ENCODE measurements at places on chromosomes 7 and 10. TPM values are rescaled to one million over a fixed set of nuclear protein-coding genes. Genes with fewer than 3 reads are reported as not detected.

DNA sequence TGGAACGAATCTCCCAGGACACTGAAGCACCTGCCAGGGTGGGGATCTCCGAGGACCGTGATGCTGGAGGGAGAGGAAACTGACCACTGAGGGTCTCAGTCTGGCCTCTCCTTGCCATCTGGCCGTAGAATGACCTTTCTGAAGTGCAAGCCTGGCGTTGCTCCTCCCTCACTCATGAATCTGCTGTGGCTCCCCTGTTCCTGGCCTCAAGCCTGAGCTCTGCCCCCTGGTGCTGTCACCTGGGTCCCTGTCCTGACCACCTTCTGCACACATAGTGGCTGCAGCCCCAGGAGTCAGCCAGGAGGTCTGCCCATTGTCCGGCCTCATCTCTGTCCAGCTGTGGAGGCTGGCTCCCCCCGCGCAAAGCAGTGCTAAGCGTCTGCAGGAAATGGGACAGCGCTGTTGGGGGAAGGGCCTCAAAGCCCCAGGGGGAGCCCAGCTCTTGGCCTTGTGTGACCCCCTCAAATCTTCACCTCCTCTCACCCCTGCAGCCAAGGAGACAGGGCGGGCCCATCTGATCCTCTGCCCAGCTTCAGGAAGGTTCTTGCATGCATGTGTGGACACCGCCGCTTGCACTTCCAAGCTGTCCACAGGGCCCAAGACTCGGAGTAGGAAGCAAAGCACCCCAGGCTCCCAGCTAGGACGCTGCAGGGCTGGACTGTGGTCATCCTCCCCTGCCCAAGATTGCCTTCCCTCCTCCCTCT lies 65.7 kb downstream of the MYL10 start:
- DNase-seq = peak; percentile 52

GRCh38 chr10:44883593-44884331 lies 27.4 kb upstream of the TMEM72 start:
- no peak for DNase-seq

GRCh38 chr7:123641901-123642300 lies 13.8 kb upstream of the LMOD2 start:
- no peak for DNase-seq

DNA sequence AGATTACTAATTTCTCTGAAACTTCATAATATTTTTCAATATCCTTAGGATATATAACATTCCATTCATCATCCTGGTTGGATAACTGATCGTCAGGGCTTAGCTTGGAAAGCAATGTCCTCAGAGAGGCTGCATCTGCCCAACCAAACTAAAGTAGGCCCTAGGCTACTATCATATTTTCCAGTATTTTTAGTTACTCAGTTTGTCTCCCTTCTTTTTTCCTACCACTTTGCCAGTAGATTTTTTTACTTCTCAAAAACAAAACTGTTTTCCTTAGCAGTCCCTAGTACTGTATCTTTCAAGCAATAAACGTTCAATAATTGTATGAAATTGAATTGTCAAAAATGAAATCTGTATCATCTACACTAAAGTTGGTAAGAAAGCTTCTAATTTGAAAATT lies 452.0 kb downstream of the TFEC start:
- DNase-seq = no peak

- no peak for DNase-seq
These were observed 638.7 kb downstream of the PARD3 start for GRCh38 chr10:34176351-34176750.

Gene BEND7
- total RNA-seq = 9.0 TPM

Gene BBIP1
- 32.2 TPM for total RNA-seq

All from osteoblast (primary cell).